Inflammatory macrophage (primary cell): ENCODE measurements at places on chromosomes 12 and 14.

- DNase-seq: no peak
These were observed 197.7 kb upstream of the CNOT2 start for GRCh38 chr12:70045514-70045913.

DNA sequence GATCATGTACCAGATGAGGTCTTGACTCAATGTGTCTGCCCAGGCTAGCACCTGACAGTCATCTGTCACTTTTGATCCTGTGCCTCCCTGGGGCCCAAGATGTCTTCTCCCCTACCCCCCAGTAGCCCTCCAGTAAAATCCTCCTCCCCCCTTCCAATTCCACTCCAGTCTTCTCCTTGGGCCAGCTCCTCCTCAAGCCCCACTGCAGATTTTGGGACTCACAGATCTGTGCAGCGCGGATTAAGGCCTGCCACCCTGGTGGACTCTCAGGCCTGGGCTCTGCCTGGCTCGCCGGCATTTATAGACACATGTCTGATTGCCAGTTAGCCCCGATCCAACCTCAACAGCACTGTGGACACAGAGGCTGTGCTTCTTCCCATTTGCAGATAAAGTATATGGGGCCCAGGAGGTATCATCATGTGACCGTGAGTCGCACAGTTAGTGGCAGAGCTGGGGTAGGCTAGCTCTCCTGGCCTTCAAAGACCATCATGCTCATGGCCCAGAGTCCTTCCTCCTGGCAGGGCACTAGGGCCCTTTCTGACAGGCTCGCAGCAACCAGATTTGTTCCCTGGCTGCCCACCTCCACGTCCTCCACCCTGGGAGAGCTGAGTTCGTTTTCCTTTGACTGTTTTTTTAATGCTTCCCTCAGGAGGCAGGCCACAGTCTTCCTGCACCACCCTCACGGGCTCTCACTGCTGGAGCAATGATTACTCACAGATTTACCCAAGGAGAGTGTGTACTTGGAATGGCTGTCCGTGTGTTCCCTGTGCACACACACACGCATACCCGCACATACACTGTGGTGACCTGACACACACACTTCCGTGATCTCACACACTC lies 98.3 kb upstream of the DIO3 start:
- DNase-seq: no peak

- peak; percentile 65 for DNase-seq
These were observed 2.4 kb downstream of the SINHCAF start for GRCh38 chr12:31323391-31324115.

- no peak for DNase-seq
These were observed 98.9 kb downstream of the CMKLR1 start for GRCh38 chr12:108240027-108240785.

GRCh38 chr12:88057994-88058718 lies 29.0 kb upstream of the C12orf50 start:
- no peak for DNase-seq

GRCh38 chr12:93103154-93103553 lies 174.1 kb upstream of the EEA1 start:
- no peak for DNase-seq

- no peak for DNase-seq
These were observed 236.5 kb downstream of the DPF3 start for GRCh38 chr14:72657214-72657921.
